Right kidney (tissue), 9 donors: ENCODE measurements at places on chromosomes 3 and 15.

DNA sequence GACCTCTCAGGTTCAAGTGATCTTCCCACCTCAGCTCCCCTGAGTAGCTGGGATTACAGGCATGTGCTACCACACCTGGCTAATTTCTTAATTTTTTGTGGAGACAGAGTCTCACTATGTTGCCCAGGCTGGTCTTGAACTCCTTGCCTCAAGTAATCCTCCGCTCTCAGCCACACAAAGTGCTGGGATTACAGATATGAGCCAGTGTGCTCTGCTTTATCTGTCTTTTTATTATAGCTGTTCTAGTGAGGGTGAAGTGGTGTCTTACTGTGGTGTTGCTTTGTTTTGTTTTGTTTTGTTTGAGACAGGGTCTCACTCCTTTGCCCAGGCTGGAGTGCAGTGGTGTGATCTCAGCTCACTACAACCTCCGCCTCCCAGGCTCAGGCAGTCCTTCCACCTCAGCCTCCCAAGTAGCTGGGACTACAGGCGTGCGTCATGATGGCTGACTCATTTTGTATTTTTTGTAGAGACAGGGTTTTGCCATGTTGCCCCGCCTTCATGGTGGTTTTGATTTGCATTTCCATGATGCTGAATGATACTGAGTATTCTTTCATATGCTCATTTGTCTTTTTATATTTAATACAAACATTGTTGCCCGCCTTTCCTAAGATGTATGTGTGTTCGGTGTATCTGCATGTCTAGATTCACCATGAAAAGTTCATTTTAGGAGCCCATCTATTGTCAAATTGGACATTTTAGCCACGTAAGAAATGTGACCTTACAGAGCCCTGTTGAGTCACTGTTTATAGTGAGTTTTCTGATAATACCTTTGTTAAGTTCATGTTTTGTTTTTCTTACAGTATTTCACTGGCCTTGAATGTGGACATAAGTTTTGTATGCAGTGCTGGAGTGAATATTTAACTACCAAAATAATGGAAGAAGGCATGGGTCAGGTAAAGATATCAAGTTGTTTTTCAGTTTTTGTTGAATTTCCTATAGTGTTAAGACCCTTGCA, 80.6 kb downstream of the ARIH1 start:
- no peak for DNase-seq

DNA sequence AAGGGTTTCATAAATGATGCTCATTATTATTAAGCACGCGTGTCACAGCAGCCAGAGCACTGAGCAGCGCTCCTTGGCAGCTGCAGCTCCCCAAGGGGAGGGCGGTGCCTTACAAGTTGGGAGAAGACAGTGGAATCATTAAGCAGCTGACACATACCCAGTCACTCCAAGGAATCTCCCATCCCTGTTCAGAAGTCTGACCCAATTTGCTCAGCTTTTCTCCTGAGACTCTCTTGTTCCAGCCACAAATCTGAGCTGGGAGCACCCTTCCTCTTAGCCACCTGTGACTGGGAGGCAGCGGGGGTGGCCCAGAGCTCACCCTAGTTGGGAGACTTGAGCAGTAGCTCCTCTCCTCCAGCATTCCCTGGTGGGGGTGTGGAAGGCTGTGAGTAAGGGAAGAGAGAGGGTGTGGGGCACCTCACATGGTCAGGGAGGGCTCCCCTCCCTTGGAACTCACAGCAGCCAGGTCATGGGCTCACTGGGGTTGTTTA, 64.3 kb downstream of the DUT start:
- no peak for DNase-seq

GRCh38 chr15:85099195-85099803, 117.6 kb downstream of the PDE8A start:
- no peak for DNase-seq

- DNase-seq = no peak
These were observed 120.1 kb upstream of the DPH6 start for GRCh38 chr15:35665896-35666536.
